ENCODE measurements at places on chromosomes 7 and 10.

DNA sequence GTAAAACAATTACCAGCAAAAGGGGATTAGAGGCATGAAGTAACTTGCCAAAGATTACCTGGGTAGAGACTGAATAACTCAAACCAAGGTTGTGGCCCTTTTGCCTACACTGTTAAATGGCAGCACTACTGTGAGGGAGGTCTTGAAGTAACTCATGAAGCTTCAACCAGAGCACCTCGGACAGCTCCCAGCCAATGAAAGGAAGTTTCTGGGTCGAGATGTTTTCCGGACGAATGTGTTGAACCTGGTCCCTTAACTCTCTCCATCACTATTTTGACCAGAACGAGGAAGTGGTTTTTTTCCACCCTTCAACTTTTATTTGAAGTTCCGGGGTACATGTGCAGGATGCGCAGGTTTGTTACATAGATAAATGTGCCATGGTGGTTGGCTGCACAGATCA is 133.6 kb upstream of the PRKCQ start:
- DNase-seq = no peak

DNA sequence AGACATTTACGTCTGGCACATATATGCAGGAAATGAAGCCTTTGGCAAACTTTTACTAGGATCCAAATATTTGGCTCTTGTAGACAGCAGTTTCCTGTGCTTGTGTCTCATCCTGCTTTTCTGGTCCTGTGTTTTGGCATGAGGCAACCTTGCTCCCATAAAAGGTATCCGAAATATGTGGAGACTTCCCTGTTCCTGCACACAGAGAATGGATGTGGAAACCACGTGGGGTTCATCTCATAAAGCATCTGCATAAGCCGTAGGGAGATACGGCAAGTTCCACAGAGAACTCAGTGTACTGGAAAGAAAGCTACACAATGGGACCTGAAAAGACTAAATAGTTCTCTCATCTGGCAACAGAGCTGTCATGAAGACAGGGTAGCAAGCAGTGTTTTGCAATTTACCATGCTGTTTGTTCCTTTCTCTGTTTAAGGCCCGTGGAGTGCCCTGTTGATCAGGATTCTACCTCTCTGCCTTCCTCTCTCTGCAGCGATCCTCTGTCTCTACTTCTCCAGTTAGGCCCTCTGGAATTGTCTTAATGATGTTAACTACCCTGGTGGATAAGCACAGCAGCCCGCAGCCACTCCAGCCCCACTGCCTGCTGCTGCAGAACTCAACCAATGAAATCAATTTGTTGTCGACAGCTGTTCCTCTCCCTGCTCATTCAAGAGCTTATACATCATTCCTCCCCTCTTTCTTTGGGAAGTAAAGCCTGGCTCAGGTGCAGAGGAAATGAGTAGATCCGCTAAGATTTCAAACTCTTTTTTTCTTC is 293.6 kb downstream of the CSTF2T start:
- no peak for DNase-seq

DNA sequence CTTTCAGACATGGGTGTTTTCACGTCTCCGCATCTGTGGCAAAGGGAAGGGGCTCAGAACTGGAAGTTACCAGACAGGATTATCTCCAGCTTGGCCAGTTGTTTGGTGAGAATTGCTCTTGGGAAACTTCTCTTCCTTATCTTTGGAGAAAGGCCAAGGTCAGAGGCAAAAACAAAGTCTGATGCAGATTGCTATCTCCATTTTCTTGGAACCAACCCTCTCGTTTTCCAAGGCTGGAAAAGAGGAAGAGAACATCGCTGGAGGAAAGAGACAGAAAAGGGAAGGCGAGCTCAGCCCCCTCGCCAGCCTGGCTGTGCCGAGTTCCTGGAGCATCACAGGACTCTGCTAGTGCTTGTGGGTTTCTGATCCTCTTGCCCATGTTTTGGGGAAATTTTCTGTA is 396.8 kb upstream of the SHH start:
- no peak for DNase-seq

DNA sequence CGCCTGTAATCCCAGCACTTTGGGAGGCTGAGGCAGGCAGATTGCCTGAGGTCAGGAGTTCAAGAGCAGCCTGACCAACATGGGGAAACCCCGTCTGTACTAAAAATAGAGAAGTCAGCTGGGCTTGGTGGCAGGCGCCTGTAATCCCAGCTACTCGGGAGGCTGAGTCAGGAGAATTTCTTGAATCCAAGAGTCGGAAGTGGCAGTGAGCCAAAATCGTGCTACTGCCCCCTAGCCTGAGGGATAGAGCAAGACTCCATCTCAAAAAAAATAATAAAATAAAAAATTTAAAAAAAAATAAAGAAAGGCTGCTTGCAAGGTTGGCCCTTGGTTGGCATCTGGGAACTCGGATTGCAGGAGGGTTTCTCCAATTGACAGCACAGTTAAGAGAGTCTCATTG is 221.6 kb downstream of the DGKI start:
- no peak for DNase-seq
